ENCODE measurements at places on chromosomes 1 and 21.

DNA sequence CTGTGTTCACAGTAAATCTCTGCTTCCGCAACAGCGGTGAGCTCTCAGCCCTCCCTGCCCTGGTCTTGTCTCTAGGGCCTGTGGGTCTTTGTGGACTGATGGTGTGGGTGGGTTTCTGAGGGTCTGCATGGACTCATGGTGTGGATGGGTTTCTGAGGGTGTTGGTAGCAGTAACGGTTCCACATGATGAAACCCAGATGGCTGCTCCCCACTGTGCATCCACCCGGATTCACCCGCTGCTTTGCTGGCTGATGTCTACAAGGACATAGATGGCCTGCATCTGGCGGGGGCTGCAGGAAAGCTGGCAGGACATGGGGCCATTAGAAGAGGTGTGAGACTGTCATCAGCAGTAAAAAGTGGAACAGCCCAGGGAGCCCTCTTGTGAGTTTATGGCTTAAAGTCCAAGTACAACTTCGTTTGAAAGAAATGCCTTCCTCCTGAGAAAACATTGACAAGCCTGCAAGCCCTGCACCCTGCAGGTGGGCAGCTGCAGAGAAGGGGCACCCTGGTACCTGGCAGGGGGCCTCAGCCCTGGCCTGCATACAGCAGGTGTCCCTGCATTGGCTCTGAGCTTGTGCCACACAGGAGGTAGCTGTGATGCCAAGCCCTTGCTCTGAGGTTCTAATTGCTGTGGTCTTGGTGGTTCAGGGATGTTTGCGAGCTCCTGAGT is 156.9 kb upstream of the COL6A1 start:
- no peak for DNase-seq

- DNase-seq: peak; percentile 47
Measured at GRCh38 chr21:43865540-43866259, 677 bp downstream of the AGPAT3 start.

GRCh38 chr21:39363607-39364555 is 15.0 kb upstream of the HMGN1 start:
- DNase-seq: no peak

- DNase-seq: peak; percentile 61
Measured at GRCh38 chr1:40032240-40032891, 8.2 kb upstream of the CAP1 start.
